ENCODE measurements at places on chromosomes 6 and 20.

GRCh38 chr6:54291738-54292137, 16.5 kb upstream of the TINAG start:
- no peak for DNase-seq

GRCh38 chr6:42565823-42566613, 2.2 kb downstream of the UBR2 start:
- no peak for DNase-seq

- no peak for DNase-seq
Observed at GRCh38 chr20:62691487-62691886, 17.1 kb upstream of the NTSR1 start.

GRCh38 chr20:63735859-63736718, at the start of gene LIME1:
TSS of gene LIME1 (plus strand) at chr20:63736664. CDS start at chr20:63737550, 886 bp downstream.
- peak; percentile 28 for DNase-seq

DNA sequence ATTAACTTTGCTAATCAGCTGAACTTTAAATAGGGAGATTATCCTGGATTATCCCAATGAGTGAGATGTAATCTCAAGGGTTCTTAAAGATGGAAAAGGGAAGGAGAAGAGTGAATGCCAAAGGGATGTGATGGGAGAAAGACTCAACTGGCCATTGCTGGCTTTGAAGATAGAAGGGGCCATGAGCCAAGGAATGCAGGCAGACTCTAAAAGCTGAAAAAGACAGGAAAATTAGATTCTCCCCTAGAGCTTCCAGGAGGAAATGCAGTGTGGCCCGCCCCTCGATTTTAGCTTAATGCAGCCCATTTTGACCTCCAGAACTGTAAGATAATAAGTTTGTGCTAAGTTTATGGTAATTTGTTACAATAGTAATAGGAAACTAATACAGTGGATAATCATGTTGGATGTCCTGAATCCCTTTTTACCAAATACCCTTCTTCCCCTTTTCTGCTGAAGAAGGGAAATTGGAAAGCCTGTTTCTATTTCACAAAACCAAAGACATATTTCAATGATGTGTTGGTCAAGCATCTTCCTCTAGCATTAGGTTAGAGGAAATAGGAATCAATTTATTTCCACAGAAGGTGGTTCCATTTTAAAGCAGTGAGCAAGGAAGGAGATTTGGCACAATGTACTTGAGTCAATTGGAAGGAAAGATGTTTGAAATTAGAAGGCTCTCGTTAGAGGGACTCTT, 3.3 kb upstream of the HDDC2 start:
- no peak for DNase-seq

GRCh38 chr20:33209789-33210188, 7.4 kb upstream of the BPIFA3 start:
- DNase-seq: no peak

- no peak for DNase-seq
Observed at GRCh38 chr20:62004614-62005013, 61.1 kb downstream of the TAF4 start.

- DNase-seq: no peak
Observed at GRCh38 chr6:49145280-49145679, 317.8 kb downstream of the MMUT start.

DNA sequence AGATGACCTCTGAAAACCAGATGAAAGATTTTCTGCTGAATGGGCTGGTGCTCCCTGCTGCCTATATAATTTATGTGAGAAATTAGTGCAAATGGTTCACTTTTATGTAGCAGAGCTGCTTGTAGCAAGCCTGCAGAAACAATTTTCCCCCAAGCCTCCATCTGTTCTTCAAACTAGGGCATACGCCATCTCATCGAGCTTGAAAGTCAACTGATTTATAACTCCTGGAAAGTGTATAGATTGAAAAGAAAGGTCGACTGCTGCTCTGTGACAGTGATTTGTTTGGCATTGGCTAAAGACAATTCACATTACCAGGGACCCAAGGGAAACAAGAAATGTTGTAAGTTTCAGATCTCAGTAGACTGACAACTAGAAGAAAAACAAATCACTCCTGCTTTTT, 93.3 kb downstream of the PACRG start:
- no peak for DNase-seq

DNA sequence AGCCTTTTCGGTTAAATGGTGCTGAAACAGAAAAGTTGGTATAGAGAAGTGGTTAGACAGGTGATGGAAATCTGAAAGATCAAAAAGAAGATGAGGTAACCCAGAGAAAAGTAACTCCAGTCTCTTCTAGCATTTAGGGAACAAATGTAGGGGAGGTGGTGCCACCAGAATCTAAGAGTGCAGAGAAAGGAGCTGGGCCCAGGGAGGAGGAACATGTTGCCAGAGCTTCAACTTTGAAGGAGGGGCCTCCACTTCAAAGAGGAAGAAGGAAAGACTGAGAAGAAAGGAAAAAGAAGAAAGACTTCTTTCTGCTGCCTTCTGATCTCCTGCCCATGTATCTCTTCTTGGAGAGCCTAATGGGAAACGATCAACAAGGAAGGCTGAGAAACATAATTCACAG, 23.5 kb upstream of the ATRN start:
- no peak for DNase-seq

DNA sequence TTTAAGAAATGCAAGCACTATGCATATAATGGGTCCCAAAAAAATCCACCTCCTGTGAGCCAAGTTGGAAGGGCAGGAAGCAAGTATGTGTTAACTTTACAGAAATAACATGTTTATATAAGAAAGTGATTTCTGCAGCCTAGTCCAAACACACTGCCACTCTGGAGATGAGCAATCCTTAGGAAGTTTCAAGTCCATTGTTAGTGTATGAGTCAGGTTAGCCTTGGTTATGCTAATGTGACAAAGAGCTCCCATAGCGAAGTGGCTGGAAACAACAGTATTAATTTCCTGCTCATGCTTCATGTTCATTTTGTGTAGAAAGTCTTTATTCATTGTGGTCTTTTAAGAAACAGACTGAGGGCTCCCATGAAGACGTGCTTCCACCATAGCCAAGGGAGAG, 121.4 kb downstream of the TBXT start:
- DNase-seq: no peak

GRCh38 chr20:35199740-35200139, 26.8 kb upstream of the MMP24 start:
- no peak for DNase-seq

DNA sequence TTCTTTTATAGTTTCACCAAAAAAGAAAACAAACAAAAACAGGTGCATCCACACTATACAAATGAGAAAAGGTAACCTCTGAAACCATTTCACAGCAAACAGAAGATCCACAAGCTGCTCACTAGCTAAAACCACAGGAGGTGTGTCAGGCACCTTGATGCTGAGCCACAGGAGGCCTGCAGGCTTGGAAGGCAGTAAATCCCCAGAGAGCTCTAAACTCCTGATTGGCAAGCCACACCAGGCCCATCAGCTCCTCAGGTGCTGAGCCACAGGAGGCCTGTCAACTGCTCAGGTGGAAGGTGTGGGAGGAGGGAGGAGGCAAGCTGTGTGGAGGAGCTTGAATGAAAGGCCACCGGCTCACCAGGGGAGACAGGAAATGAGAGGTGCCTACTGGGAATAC, 273.0 kb downstream of the PKHD1 start:
- DNase-seq: no peak

GRCh38 chr6:30889921-30890645, 5.8 kb downstream of the DDR1 start:
- DNase-seq: peak; percentile 32

DNA sequence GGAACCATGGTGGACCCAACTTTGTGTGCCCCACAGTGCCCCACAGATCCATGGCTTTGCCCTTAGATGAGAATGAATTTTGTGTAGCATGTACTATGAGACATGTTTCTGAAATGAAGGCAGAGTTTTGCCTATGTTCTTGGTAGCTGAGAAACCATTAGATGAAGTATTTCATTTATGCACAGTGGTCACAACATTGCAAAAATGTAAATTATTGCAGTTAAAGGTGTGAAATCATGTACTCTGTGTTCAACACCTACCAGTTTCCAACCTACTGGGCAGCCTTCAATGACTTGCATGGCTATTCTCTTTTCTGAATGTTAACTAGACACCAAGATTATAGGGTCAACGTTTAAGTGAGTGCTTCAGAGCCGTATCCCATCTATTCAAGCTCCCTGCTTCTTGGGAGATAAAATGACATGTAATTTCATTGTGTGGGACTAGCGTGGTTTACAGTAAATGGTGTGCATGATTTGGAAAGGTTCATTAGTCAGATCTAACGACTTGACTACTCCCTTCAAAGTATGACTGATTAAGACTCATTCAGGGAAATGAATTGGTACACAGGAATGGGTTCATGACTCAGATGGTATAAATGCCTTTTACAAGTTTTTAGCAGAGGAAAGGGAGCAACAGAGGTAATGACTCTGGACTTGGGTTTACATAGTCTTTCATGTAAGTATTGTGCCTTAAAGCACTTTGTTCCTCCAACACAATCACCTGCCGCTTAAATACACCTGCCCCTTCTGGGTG, 106.1 kb upstream of the AKIRIN2 start:
- DNase-seq: no peak

DNA sequence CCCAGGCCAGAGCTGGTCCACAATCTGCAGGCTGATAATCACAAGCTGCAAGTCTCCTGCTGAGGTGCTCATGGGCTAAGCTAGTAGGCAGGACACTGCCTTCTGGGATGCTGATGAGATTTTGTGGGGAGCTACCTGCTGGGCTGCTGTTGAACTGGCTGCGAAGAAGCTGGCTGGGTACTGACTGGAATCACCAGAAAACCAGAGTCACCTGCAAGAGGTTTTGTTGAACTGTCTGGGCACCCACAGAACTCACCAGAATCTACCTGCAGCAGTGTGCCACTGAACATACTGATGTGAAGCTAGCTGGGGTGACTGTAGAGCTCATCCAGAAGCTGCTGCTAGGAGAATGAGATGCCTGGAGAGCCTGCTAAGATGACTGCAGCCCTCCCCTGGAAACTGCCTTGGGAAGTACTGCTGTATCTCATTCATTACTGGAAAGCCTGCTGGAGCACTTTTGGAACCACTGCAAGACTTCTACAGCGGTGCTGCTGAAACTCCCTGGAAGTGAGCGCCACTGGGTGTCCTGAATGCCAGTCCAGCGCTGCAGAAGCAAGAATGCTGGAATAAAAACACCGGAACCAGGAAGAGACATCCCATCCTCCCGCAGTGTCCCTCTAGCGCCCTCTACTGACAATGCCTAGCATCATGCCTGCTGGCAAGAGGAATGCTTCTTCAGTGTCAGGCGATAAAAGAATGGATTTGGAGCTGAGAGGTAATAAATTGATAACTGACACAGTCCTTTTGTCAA, 64.9 kb upstream of the ARHGAP18 start:
- peak; percentile 64 for DNase-seq

DNA sequence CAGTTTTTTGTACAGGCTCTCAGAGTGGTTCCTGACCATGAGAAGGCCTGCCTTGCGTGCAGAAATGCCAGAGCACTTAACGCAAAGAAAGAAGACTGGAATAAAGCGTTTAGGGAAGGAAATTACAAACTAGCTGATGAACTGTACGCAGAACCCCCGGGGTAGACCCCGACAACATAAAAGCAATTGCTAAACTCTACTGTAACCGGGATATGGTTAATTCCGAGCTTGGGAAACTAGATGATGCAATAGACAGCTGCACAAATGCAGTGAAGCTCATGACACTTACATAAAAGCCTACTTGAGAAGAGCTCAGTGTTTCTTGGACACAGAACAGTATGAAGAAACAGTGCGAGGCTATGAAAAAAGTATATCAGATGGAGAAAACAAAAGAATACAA, 35.7 kb downstream of the CITED2 start:
- DNase-seq: no peak

DNA sequence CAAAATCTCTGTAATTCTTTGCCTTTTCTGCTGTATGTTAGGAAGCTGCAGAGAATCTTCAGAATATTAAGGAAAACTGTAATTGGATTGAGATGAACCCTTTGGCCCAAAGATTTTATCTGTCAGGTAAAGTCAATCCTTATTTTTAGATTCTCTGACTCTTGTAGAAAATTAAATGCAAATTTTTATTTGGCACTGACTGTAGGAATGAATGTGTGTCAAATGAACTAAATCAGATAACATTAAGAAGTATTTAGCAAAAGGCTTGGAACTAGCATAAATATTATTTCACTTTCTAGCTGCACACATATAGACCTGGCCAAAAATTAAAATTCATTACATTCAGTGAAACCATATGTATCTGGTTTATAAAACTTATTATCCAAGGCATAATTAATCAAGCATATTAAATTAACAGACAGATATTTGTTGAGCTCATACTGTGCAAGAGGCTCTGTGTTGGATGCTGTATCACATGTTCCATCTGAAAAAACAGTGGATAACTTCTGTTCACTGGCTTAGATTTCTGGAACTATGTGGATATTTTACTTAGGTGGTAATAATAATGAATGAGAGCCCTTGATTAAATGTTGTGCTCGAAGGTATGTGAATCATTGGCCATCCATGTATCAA, 124.8 kb downstream of the HDGFL1 start:
- no peak for DNase-seq

DNA sequence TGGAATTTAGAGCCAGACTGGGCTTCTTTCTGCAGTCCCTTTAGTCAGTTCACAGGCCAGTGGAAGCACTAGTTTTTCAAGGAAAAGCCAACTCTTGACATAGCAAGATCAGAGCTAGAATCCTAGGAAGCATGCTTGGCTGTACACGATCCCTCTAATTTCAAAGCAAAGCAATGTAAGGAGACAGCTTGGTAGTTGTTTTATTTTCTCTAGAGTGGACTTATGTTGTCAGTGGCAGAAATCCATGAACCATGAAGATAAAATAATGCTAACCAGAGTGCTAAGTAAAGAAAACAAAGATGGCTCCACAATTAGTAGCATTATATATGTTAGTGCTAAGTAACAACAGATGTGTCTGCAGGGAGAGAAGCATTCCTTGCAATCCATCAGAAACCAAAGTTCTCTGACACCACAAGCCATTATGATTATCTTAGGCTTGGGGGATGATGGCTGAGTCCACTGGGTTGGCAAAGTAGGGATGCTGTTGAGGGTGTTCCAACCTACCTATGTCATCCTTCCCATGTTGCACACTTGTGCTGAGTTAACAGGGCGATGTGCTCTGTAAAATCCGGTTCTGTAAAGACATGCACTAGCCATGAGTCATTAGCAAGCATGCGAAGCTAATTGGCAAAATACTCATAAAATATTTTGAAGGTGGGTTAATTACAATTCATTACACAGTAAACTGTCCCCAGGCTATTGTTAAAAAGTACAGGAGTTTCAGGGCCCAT, 115.2 kb downstream of the BMP2 start:
- DNase-seq: no peak

GRCh38 chr20:23691675-23692074, 2.8 kb upstream of the CST4 start:
- DNase-seq: no peak

- no peak for DNase-seq
Observed at GRCh38 chr6:112245511-112246203, 8.7 kb downstream of the LAMA4 start.

DNA sequence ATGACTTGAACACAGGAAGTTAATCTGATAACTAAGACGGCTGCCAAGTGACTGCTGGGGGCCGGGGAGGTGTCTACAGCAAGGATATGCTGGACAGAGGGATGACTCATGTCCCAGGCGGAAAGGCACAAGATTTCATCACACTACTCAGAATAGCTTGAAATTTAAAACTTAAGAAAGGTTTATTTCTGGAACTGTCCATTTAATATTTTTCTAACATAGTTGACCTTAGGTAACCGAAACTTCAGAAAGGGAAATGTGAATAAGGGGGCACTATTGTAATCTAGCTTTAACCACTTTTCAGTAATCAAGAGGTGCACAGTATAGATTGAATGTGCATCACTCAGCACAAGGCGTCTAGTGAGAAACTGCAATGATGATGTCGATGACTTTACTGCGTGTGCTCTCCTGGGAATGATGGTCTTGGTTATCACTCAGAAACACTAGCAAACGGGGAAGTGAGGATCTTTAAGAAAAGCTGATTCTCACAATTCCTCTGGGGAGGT, 171.5 kb downstream of the QKI start:
- no peak for DNase-seq

- DNase-seq: no peak
Observed at GRCh38 chr6:84645563-84646266, 118.7 kb downstream of the TBX18 start.
